Right cardiac atrium (tissue), 5 donors: ENCODE measurements at places on chromosomes 3 and 15. TPM values are rescaled to one million over a fixed set of nuclear protein-coding genes. Genes with fewer than 3 reads are reported as not detected.

DNA sequence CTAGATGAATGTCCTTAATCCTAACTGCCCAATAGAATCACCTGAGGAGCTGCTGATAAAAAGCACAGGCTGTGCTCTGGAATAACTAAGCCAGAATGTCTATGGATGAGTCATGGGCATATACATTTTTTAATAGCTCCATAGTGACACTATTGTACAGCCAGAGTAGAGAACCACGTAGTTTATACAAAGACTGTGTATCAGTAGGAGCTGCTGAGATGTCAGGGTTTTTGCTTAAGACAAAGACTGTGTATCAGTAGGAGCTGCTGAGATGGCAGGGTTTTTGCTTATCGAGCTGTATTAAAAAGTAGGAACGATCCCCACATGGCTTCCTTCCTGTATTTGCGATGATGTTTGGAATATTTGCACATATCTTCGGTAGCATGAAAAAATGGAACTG lies 137.4 kb downstream of the SV2B start:
- DNase-seq, result no peak

DNA sequence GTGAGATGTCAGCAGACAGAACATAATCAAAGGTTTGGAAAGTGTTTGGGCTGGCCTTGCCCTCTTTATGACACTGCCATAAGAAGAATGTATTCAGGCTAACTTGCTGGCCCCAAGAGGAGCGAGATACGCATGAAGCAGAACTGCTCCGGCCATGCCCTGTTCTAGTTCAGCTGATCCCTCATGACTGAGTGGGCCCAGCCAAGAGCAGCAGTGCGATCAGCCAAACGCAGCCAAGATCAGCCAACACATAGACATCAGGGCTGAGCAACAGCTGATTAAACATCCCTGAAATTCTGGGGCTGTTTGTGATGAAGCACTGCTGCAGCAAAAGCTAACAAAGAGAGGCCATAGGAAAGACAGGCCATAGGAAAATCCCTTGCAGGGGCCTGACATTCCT lies 24.1 kb downstream of the POMGNT2 start:
- peak; percentile 91 for DNase-seq

GRCh38 chr3:53739966-53740365 lies 106.3 kb downstream of the CHDH start:
- no peak for DNase-seq

- no peak for DNase-seq
These were observed 335.6 kb downstream of the NLGN1 start for GRCh38 chr3:173733029-173733652.

GRCh38 chr3:13030684-13031083 lies 42.5 kb downstream of the IQSEC1 start:
- DNase-seq, result peak; percentile 9

GRCh38 chr15:93428150-93428549 lies 339.1 kb upstream of the RGMA start:
- no peak for DNase-seq

DNA sequence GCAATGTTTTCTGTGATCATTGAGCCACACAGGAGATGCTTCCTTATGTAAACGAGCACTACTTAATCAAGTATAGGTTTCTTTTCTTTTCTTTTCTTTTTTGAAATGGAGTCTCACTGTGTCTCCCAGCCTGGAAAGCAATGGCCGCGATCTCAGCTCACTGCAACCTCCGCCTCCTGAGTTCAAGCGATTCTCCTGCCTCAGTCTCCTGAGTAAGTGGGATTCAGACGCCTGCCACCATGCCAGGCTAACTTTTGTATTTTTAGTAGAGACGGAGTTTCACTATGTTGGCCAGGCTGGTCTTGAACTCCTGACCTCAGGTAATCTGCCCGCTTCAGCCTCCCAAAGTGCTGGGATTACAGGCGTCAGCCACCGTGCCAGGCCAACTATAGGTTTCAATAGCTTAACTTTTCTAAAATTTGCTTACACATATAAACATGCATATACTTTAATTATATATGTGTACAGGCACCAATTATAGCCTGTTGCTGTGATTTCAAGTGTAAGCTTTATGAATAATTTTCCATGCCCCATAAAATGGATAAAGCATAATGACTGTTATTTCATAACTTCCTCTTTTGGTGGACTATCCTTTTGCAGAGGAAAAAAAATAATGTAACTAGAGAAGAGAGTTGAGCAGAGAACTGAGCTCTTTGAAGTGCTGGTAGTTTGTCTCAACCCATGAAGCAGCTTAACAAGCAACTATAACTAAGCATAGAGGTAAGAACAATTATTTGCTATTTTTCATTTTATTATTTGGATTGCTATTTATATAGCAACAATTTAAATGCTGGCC lies 24.8 kb upstream of the MBNL1 start:
- DNase-seq, result no peak

DNA sequence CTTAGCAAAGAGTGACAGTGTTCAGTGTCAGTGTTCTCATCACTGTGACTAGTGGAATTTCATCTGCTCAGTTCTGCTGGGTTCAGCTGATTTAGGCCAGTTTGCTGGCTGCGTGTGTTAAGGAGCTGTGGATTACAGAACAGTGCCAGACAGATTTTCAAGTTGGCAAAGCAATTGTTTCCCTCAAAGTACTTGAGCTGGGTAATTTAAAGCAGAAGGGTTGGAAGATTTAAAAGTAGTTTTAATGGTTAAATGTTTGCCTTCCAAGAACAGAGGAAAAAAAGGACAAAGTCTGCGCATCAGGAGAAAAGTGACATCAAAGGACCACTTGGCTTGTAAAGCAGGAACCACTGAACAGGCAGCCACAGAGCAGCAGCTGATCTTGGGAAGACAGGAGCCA lies 8.7 kb downstream of the ESYT3 start:
- no peak for DNase-seq

GRCh38 chr15:62494197-62494596 lies 329.1 kb upstream of the C2CD4B start:
- peak; percentile 62 for DNase-seq

DNA sequence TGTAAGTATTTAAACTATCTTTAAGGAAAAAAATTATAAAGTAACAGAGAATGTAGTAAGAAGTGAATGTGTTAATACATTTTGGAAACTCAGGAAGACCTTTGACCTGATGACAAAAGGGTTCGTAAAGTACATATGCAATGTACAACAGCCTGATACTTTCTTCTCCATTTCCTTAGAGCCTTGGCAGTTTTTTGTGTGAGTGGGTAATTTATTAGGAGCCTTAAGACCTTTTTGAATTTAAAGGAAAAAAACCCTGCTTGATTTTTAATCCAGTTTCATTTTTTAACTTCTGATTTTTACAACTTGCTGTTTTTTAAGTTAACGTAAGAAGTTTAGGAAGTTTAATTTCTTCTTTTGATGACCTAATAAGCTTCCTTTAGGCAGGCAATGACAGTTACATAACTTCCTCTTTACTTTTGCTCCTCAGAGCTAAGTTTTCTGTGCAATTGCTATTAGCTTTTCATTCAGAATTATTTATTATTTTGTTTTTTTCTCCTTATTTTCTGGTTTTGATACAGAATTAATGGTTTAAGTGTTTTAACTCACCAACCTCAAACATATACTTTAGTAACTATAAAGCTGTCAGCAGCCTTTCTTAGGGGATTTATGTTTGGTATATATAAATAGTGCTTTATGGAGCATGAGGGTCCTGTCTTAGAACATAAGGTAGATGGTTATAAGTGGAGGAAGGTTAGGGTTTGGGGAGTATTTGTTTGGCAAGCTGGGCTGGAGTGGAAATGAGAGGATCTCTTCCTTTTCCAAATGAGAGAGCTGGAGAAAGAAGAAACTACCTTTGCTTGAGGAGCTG lies 35.2 kb downstream of the ARMC8 start:
- DNase-seq, result no peak

- no peak for DNase-seq
These were observed 38.4 kb upstream of the GOLGA8J start for GRCh38 chr15:30044377-30044776.

DNA sequence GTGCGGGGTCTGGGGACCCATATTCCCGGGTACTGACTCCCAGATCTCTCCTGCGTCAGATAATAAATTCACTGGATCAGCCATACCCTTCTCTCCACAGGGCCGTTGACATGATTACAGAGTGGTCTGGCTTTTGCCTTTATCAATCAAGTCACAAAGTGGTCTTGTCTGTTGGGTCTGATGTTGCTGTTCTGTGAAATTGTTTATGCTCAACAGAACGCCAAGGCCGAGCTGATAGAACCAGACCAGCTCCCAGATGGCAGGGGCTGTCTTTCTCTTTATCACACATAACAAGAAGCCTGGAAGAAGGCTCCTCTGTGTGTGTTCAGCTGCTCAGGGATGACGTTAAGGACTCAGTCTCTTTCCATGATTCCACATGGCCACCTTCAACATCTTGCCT lies 751 bp upstream of the DCLK3 start:
- no peak for DNase-seq

- DNase-seq, result peak; percentile 65
These were observed 289.1 kb downstream of the GAP43 start for GRCh38 chr3:115912372-115912771.

The THRB gene
- 16.1 TPM for total RNA-seq

The GPD1L gene
- 292 TPM for total RNA-seq

The PLCH1 gene
- 4.1 TPM for total RNA-seq

The CLPX gene
- total RNA-seq, result 48.6 TPM

The SLC28A1 gene
- 0.42 TPM for total RNA-seq

The IQCH gene
- 2.1 TPM for total RNA-seq

The GADL1 gene
- total RNA-seq, result not detected

The CPLX3 gene
- 31.0 TPM for total RNA-seq

The CPN2 gene
- not detected for total RNA-seq

The DNAH12 gene
- 0.06 TPM for total RNA-seq

The INSYN1 gene
- total RNA-seq, result 109 TPM

The LAMB2 gene
- total RNA-seq, result 824 TPM
